ENCODE measurements at places on chromosomes 5 and 9.

DNA sequence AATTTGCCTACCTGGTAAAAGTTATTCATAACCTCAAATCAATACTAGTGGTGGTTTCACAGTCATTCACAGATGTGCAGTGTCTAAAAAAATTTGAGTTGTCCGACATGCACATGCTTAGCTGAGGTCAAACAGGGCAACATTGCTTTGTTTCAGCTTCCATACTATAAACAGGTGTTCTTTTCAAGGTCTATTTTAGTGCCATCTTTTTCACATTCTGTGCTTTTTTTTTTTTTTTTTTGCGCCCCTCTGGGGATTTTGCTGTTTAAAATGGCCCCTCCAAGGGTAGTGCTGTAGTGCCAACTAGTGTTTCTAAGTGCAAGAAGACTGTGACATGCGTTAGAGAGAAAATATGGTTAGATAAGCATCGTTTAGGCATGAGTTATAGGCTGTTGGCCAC, 14.5 kb downstream of the PHAX start:
- no peak for DNase-seq

DNA sequence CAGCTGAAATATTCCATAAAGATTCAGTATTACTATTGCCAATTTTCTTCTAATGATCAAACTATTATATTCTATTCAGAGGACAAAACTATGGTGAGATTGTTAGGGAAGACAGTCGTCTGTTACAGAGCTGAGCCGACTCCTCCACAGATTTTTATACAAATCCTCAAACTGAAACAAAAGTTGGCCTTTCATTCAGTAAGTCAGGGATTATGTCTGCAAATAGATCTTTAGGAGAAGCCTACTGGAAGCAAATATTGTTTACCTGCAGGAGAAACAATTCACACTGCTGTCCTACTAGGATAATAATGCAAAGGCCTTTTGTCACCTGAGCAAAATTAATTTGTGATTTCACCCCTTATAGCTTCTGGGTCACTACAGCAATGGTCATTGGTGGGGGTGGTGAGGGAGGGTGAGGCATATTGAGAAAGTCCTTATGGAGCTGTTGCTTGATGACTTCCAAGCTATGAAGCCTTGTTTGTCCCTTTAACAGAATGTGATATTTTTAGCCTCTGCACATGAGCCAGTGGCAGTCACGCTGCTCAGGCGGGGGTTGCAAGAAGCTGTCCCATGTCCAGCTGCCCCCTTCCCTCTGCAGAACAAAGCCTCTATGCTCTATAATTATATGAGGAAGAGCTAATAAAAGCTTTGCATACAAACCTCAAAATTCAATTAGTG, 200.5 kb upstream of the KLF9 start:
- DNase-seq = no peak

DNA sequence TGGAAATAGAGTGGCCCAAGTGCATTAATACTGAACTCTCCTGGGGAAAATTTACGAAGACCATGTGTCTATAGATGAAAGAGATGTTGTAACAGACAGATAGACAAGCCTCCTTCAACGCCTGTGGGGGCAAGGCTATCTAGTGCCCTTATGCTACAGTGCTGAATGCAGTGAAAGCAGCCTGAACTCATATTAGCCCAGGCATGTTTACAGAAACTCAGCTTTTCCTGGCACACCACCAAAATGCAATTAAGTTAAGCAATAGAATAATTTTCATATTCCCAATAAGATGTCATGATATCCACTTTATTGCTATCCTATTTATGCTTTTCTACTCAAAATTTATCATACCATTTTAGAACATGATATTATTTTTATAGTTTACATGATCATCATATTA, 277.0 kb downstream of the DIRAS2 start:
- DNase-seq = no peak

GRCh38 chr9:112439171-112439570, 47.5 kb upstream of the KIAA1958 start:
- no peak for DNase-seq

DNA sequence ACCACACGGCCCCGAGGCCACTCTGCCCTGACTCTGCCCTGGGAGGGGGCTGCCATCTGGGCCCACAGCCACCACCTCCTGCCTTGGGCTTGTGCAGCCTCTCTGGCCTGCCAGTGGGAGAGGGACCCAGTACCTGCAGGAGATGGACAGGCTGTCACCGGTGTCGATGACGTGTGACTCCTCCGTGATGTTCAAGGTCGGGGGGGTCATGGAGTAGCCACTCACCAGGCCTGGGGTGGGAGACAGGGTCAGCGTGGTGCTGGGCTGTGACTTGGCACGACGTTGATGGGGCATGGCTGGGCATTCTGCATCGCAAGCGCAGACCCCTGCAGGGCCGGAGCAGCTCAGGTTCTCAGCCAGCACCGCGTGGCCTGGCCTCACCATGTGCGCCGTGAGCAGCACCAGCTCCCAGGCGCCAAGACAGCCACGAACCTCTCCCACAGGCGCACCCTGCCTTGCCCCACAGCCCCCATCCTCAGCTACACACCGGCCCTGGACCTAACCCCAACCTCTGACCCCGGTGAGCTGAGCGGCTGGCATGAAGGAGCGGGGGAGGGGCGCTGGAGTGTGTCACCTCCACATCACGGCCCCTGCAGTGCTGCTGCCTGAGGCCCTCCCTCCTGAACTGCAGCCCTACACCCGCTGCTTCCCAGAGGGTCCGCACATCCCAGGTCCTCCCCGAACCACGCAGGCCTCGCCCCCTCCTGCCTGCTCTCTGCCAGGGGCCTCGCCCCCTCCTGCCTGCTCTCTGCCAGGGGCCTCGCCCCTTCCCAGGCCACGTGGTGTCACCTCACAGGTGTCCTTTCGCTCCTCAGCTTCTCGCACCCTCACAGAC, 17.6 kb downstream of the FLT4 start:
- no peak for DNase-seq

DNA sequence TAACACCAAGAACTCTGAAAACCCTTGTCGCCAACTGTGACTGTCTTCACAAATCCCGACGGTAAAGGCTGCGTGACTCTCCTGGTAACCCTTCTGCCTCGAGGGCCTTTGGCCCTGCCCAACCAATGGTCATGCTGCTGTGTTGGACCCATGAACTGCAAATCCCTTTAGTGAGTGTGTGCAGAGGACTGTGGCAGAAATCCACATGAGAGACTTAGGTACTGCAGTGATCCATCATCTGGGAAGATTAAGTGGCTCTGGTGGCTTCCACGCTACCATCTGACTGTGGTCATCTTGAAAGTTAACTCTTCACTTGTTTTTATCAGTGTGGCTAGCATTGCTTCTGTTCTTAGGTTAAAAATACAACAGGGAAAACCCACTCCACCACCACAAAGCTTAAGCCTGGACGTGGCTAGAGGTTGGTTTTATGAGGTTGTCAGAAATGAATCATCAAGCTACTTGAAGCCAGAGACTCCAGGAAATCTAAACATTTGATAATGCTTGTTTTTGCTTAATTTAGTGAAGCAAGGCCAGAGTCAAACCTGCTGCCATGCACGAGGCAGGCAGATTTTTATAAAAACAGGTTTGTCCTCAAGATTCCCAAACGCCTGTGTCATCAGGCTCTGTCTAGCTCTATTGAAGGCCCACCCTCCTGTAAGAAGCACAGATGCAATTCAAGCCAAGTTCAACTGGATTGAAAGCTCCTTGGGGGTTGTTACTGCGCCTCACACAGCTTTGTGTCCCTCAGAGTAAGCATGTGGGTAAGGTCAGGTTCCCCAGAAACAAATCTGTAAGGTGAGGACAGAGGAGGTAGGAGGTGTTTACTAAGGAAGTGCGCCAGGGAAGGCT, 52.7 kb upstream of the ERCC6L2 start:
- peak; percentile 12 for DNase-seq

DNA sequence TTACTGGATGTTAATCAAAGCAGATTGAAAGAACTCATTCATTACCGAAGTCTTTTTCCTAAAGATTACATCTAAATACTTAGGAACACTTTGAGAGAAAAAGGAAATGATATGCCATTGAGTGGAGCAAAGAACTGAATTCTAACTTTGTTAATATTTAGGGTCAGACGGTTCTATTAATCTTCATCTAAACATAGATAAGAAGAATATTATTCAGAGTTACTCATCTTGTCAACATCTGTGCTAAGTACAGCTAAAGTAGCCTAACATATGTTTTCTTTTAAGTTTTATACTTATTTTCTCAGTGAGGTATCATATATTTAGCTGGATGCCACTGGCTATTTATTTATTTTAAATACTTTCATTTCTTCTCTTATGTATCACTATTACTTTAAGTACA, 1763.7 kb downstream of the EFNA5 start:
- DNase-seq = no peak

GRCh38 chr5:149702607-149702933, 27.5 kb upstream of the PPARGC1B start:
- no peak for DNase-seq

DNA sequence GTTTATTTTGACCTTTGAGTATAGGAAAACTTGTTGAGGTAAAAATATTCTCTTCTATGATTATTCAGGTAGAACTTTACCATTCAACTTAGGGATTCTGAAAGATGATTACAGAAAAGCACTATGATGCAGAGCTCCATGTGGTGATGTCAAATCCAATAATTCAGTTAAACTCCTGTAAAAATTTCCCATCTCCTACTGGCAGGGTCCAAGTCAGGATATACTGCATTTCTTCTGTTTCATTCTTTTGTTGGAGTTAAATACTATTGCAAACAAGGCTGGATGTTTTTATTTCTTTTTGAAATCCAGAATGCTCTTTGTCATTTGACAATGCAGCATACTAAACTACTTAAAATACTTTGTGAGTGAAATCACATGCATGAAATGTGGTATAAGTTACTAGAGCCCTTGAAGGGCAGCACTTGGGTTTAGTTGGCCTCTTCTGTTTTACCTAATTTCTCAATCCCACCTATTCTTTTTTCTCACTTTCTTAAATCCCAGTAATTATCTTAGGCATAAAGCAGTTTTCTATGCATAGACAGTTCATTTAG, 204.5 kb downstream of the FBXL7 start:
- DNase-seq = no peak

- no peak for DNase-seq
Measured at GRCh38 chr9:36934478-36935065, 99.5 kb downstream of the PAX5 start.

DNA sequence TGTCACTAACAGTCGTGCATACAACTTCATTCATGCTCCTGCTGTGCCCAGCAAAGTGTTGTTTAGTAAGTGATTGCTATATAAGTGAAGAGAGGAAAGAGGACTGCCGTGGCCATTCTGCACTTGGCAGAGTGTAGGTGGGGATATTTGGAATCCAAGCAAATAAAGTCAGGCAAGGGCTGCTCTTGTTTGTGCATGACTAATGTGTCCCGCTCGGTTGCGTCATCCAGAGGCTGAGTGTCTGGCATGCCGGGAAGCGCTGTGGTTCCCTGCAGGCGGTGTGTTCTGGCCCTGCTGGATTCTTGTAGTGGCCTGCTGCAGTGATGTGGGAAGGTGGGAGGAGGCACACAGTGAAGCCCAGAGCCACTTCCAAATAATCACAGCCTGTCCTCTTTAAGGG, 136.9 kb upstream of the ANKH start:
- DNase-seq = no peak

DNA sequence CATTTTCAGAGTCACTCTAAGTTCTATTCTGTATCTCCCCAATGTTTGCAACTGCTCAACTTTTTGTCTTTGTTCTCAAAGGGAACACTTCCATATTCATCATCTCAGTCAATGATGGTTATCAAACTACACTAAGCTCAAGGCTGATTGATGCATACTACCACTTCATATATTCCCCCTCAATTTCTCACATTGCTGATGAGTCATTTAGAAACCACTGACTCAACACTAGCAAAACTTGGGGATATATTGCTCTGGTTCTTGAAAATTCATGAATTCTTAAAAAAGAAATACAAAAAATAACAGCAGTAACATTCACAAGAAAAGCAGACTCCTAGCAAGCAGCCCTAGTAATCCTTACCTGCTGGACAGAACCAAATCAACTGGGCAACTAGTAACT, 52.2 kb downstream of the ABHD17B start:
- no peak for DNase-seq

GRCh38 chr5:16615741-16616535, 859 bp downstream of the RETREG1 start:
- peak; percentile 32 for DNase-seq

GRCh38 chr5:123874600-123875201, 362.7 kb downstream of the CSNK1G3 start:
- no peak for DNase-seq

GRCh38 chr9:131590907-131591844, 45.9 kb downstream of the PRRT1B start:
- DNase-seq = peak; percentile 85

DNA sequence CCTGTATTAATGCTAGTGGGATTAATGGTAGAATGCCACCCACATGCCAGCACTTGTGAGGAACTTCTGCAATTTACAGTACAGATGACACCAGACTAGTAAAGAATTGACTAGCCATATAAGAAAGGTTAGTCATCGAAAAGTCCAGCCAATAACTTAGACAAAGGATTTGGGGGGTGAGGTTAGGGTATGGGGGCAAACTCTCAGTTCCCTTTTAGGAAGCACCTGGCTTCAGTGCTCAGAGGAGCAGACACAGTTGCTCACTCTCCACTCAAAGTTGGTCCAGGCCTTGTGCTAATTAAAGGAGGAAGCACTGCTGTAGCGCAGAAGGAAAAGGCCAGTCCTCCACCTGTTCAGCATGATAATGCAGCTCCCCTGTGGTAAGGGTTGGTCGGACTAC, 25.2 kb downstream of the TGFBR1 start:
- DNase-seq = no peak
